ENCODE measurements at places on chromosomes 3 and 15.

GRCh38 chr3:195699388-195699771 is 21.4 kb upstream of the MUC20 start:
- DNase-seq, result no peak

DNA sequence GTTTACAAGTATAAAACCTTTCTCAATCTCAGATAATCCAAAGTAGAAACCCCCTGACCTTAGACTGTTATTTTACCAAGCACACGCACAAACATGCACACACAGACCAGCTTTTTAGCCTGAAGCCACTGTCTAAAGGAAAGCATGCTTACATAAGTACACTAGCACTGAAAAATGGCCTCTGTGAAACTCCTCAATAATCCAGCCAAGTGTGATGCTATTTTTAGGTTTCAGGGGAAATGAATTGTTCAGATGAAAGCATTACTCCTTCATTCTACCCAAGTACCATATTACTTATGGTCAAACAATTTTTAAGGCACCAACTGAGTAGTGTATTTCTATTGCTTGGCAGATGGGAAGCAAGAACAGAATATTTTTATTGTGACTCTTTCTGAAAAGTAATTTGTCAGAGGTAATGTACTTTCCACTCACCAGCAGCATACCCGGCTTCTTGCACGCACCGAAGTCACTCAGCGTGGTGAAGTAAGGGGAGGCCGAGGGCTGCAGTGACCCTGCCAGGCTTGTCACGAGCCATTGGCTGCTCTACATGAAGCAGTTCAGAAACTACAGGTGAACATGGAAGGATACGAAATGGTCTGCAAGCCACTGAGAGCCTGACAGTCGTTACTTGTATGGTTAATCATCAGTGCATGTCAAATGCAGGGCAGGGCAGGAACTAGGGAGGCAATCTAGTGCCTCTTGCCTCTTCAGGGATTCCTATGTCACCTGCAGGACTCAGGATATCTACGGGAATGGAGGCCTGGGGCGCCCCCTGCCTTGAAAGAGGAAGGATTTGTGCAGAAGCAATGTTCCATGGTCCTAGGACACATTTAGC is 106.7 kb downstream of the GABRB3 start:
- no peak for DNase-seq

- DNase-seq, result no peak
Measured at GRCh38 chr3:89113893-89114840, 6.7 kb downstream of the EPHA3 start.

DNA sequence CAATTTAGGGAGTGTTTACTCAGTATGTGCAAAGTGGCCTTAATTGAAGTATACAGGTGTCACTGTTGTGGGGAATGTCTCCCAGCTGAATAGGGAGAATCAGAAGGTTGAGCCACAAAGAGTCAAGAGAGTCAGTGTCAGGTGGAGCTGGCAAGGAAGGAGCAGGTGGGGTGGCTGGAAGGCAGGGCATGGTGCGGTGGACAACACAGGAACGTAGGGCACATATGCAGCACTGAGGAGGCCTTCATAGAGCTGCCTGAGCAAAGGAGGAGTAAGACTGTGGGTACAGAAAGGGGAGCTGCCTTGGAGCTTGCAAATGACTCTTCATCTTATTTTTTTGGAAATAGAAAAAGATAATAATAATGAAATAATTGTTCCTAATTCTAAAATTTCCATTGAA is 20.0 kb downstream of the ARHGEF3 start:
- no peak for DNase-seq

DNA sequence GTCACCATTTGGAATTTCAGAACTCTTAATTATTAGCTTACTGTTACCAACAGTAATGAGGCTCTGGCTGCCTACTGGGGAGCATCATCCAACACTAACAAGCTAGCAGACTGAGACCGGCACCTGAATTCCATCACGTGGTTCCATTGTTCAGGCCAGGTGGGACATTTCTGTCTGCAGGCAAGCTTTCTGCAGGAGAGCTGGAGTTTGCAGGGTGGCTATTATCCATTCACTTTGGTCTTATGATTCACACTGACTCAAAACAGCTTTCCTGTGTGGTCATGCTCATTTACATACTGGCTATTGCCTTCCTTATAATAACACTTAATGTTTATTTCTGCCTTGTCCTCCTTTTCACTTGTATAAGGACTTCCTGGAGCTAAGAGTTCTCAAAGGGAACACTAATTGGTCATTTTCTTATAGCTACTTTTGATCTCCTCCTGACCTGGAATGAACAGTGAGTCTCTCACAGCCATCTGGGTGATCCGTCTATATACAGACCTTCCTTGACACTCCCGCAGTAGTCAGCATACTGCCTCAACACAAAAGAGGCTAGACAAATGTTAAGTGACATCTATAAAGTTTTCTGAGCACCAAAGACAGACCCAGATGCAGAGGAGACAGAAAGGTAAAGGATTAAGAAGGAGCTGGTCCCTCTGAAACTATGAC is 695.4 kb downstream of the FHIT start:
- no peak for DNase-seq

DNA sequence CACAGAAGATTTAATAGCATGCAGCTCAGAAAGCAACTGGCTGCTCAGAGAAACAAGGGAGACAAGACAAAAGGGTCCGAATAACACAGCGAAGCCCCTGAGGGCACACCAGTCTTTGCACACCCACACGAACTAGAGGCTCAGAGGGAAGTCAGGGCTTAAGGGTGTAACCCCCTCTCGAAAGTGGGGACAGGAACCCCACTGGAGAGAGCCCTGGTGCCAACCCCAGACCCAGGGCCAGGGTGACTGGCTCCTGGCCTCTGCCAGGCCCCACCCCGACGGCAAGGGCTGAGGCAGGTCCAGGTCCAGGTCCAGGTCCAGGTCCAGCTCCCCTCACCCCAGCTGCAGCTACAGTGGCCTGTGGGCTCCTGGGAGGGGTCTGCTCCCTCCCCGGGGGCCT is 10.5 kb upstream of the PRR23E start:
- no peak for DNase-seq

DNA sequence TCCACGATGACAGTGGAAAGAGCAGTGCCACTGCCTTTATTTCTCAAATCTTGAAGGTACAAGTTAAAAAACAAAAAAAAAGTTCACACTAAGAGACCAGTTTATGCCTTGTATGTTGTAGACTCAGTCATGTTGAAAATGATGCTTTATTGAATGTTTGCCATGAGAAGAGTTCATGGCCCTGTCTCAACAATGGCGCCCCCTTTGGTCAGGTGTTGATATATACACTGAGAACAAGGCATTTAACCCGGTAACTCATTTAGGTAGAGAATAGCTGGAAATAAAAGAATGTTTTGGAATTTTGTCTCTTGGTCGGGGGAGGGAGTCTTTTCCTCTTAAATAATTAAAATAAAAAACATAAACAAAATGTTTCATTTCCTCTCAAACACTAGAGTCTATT is 145.6 kb upstream of the SLC2A2 start:
- no peak for DNase-seq

DNA sequence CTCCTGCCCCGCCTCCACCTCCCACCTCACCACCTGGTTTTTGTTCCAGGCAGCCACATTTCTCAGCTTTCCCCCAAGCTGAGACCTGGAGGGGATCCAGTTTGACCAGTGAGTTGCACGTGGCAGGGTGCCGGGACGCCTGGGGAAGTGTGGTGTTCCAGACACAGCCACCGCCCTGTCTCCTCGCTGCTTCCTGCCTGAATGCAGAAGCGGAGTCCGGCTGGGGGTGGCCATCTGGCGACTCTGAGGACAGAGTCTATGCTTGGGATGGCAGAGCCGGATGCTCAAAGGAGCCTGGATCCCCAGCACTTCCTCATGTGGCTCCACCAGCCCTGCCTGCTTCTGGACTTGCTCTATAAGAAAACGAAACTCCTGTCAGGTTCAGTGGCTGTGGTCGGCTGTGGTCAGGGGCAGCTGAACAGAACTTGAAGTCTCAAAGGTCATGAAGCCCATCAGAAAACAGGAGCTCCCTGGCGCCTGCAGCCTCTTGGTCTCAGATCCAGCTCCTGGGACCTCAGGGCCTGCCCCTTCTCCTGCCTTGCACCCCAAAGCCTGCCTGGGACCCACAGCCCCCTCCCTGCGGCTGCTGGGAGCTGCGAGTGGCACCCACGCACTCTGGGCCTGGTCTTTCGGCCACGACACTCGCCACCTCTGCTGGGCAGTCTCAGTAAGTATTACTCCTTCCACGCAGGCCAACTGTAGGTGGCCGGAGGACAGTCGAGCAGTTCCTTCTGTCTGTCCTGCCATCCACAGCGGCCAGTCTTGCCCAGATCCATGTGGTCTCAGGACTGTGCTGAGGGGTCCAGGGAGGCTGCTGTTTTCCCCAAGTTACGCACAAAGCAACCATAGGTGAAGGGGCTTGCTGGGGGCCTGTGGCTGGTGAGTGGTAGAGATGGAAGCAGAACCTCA is 112.8 kb upstream of the MEF2A start:
- DNase-seq, result no peak

DNA sequence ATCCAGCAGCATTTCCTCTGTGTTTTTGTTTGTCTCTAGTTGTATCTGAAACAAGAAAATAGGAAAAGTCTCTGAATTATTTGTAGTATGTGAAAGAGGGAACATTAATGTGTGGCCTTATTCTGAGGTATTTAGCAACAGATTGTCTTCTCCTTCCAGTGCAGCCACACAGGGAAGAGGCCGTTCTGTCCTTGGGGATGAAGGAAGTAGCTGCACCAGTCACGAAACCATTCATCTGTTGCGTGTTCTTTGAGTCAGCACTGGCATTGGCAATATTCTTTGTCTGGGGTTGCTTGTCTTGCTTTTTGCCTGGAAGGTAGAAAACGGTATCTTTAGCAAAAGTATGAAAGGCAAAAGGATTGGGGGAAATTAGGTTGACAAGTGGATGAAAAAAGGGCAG is 91.6 kb downstream of the CDIN1 start:
- no peak for DNase-seq

DNA sequence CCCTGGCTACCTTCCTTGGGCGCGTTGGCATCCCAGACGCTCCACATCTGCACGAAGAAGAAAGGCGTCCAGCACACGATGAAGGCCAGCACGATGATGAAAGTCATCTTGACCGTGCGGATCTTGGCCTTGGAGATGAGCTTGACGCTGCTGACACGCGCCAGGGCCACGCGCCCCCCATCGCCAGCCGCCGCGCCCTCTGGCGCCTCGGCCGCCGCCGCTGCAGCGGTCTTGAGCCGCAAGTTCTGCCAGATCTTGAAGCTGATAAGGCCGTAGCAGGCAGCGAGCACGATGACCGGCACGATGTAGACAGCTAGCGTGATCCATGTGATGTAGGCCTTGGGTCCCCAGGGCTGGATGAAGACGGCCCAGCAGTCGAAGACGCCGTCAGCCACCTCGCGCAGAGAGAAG is 2.2 kb downstream of the OXTR start:
- no peak for DNase-seq

DNA sequence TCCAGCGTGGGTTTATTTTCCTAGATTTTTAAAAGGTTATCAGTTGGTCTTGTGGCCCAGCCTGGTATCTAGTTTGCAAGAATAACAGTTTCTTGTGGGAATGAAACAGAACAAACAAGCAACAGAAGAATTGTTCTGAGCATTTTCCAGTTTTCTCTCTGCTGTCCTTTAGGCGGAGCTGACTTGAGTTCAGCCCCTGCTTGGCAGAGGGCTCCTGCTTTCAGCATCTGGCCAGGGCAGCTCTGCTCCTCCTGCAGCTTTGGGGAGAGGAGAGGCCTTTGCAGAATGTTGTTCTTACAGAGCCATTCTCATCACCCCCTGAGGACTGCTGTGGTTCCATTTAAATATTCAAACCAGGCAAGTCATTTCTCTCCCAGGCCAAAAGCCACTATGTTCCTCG is 117.7 kb downstream of the ALDH1A2 start:
- DNase-seq, result no peak

- DNase-seq, result no peak
Measured at GRCh38 chr15:77243716-77244401, 172.9 kb upstream of the TSPAN3 start.

DNA sequence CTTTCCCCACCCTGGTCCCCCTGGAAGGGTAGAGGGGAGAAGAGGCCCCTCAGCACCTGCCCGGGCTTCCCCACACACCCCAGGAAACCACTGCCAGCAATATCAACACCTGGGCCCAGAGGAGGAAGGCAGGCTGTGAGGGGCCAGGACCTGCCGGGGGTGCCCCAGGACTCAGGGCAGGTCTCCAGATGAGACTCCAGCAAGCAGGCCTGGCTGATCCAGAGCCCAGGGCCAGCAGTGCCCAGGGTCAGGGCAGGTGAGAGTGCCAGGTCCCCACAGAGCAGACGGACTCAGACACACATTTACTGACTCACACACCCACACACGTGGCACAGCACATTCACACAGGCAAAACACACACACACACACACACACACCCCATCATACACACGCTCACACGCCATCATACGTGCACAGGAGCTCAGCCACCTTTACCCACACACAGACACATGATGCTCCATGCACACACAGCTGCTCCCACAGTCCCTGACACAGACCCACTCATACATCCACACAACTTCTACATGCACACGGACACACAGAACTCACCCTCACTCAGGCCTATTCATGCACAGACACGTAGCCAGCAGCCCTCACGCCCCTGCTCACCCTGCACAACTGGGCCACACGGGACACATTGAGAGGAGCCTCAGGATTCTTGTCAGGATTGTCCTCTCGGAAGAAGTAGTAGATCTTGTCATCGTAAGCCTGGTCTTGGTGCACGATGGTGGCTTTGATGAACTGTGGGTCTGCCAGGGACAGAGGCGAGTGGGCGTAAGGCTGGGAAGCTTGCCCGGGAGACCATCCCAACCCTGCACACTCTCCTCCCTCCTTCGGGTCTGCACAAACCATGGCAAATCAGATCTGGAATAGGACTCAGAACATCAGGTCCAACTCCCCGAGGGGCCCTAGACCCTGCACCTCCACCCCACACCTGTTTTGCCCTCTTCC is 17.5 kb downstream of the SEMA7A start:
- no peak for DNase-seq

DNA sequence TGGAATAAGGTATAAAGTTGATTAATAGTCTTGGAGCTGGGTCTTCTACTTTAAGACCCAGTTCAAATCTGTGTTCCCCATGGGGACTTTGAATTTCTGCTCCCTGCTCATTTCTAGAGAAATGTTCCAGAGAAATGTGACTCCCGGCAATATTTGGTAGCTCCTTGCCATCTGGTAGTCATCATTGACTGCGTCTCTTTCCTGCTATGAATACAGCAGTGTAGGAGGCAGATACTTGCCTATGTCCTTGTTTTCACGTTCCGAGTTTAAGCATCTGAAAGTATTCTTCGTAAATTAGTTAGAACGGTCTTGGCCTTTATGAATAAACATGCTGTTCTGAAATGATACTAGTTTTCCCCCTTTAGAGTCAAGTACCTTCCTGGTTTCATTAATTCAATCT is 352.9 kb downstream of the PTPRG start:
- no peak for DNase-seq

- DNase-seq, result no peak
Measured at GRCh38 chr3:60140160-60140559, 1090.3 kb upstream of the CFAP20DC start.

GRCh38 chr15:39270221-39270855 is 310.5 kb upstream of the THBS1 start:
- no peak for DNase-seq

All from stimulated activated CD4-positive, alpha-beta T cell treated with anti-CD3 and anti-CD28 coated beads, TNF-alpha, amount 100 ng/mL, for 4 hours (primary cell).